ENCODE measurements at places on chromosomes 6 and 20.

- DNase-seq = no peak
These were observed 52.0 kb upstream of the FANCE start for GRCh38 chr6:35400111-35400510.

DNA sequence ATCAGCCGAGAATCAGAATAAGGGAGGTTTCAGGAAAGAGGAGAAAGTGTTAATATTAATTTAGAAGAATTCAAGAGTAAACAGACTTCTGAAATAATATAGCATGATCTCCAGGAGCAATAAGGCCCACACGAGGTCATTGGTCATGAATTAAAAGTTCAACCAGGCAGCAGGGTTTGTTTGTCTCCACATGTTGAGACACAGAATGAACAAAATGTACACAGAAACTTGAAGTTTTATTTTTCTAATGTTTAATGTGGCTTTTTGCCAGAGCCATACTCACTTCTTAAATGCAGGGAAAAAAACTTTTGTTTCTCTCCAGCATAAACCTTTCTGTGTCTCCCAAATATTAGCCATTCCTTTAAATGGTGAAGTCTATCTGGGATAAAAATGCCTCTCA, 504.5 kb downstream of the HDGFL1 start:
- DNase-seq = no peak

- no peak for DNase-seq
These were observed 145.1 kb upstream of the FKBP1C start for GRCh38 chr6:63066055-63066704.

- DNase-seq = no peak
These were observed 52.8 kb upstream of the SRSF6 start for GRCh38 chr20:43404878-43405277.

DNA sequence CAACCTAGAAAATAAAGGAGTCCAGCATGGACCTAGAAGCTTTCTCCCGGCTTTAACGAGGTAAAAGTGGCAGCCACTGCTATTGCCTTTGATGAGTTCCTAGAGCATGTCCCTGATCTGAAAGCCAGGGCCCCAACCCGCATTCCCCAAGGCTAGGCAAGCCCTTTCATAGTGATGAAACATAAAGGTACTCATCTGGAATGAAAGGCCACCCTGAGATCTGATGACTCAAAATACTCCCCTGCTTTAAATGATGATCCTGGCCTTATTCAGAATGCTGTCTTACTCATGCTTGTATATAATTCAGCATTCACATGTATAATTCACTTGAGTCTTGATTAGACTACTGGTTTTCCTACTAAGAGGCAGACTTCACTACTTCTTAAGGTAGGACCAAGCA, 21.3 kb downstream of the TTPAL start:
- DNase-seq = no peak

Data from neural crest cell (in vitro differentiated cells).